Germinal center (tissue), 1 donor: ENCODE measurements at places on chromosomes 5 and 9.

- no peak for DNase-seq
These were observed 74.8 kb downstream of the CDH6 start for GRCh38 chr5:31268256-31268655.

- DNase-seq, result no peak
These were observed 78.2 kb upstream of the SMIM23 start for GRCh38 chr5:171707442-171707792.

DNA sequence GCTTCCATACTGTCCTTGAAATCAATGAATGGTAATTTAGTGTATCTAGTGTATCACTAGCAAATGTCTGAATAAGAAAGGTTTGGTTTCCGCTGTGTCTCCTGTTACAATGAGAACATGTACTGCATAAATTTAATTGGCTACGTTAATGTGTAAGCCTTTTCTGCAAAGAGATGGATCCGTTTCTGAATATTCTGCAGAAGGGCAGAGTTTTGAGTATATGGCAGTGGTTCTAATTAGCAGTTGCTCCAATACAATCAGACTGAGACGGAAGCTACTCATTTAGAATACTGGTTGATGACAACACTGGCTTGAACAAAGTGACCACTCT, 555 bp upstream of the PCDHGC4 start:
- no peak for DNase-seq

GRCh38 chr9:96721731-96722429, 56.0 kb downstream of the ZNF510 start:
- DNase-seq, result no peak

DNA sequence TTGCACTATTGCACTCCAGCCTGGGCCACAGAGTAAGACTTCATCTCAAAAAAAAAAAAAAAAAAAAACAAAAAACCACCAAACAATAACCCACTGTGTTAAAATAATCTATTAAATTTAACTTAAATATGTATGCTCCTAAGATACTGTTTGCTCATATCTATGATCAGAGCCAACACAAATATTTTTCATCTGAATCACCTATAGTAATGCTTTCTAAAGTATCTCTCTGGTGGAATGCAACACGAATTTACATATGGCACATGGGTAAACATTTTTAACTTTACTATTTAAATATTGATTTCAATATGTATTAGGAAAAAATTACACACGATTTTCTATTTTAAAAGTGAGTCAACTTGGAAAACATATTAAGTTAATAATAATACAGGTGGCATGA, 196.4 kb downstream of the RFX3 start:
- DNase-seq, result no peak

DNA sequence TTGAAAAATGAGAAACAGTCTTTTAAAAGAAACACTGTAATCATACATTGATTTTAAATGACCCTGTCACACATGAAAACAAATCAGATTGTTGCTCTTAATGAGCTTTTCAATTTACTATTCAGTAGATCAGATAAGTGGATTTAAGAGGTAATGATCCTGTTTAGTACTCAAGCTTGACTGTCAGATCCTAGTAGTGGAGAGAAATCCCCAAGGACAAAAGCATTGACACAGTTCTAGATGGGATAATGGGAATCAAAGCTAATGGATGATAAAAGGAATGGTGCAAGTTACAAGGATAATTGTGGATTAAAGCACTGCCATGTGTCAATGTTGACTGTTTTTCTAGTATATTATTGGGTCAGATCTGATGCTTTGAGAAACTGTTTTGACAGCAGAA, 142.3 kb upstream of the TLX3 start:
- DNase-seq, result no peak

DNA sequence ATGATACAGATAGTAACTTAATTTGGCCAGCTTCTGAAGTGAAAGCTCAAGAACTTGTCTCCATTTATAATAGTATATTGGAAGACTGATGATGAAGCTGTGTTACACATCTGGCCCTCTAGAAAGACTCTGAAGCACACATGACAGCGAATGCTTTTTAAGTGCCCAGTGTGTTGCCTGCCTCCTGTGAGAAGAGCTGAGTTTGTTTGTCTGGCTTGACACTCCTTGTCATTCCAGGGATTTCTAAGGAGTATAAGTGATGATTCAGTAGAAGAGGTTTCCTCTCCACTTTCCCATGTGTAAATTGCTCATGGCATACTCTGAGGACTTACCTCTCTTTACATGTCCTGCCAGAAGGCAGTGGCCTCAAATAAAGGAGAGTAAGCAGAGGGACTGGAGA, 30.4 kb upstream of the LRRTM2 start:
- no peak for DNase-seq

DNA sequence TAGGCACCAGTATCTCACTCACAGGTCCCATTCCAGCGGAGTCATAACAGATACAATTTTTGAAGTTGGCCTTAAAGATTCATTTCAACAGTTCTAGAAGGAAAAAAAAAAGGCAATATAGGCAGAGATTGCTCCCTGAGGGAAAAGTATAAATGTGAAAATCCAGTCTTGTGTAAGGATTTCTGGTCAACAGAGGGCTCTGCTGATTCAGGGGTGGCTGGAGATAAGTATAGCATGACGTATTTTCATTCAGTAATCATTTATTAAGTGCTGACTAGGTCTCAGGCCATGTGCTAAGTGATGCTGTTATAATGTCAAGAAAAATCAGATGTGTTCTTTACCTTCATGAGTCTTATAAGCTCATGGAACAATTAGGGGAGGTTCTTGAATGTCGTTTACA, 377.3 kb upstream of the MEF2C start:
- no peak for DNase-seq

- no peak for DNase-seq
These were observed 185.5 kb downstream of the TAF11L14 start for GRCh38 chr5:17819783-17820182.

GRCh38 chr5:151224372-151224771, 480 bp upstream of the CCDC69 start:
- peak; percentile 72 for DNase-seq

DNA sequence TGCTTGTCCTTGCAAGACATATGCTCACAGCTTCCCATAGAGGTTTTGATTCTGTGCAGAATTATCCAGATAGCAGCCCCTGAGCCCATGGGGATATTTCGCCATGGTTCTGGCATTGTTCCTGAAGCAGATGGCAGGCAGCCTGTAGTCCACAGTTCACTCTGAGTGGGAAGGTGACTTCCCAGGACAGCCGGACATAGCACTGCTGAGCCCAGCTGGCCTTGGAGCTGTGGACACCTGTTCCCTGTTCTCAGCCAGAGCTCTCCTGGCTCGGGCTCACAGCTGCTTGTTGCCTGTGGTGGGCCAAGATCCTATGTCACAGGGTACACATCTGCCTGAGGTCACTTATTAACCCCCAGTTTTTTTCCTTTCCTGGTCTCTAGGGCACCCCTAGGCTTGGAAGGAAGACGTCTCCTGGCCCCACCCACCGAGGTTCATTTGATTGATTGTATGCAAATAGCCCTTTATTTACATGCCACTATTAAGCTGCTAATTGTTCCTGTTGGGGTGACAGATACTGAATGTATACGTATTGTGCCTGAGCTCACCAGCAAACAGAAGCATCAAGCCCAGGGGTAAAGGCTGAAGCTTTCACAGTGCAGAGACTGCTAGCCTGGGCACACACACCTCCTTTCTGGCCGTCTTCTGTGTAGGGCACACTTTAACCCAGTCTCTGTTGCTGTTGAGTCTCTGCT, 96.6 kb upstream of the DMRT1 start:
- no peak for DNase-seq

DNA sequence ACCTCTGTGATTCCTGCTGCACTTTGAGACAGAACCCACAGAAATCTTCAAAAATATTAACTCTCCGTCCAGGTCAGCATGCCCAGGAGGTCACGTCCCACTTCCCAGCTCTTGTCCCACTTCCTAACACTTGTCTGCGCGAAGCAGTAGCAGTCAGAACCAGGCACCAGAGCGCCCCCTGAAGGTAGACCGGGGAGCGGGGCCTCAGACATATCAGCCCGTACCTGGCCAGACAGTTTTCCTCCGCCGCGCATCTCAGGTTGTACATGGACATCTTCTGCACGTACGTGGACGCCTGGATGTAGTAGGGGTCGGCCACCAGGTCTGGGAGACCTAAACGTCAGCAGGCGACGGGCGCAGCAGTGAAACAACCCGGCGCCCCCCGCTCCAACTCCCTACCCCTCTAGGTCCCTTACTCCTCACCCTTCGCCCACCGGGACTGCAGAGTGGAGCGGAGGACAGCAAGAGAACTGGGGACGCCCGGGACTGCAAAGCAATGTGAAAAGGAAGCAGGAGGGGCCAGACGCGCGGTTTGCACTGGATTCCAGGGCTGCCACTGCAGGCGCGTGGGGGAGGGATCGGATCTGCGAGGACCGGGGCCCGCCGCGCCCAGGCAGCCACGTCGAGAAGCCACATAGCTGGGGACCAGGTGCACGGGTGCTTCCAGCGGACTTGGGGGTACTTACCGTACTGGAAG, 1.2 kb downstream of the LOX start:
- DNase-seq, result no peak

- DNase-seq, result no peak
These were observed 2.2 kb upstream of the CANX start for GRCh38 chr5:179696603-179697002.

- DNase-seq, result no peak
These were observed 60.5 kb downstream of the NUP155 start for GRCh38 chr5:37310360-37310759.

- DNase-seq, result no peak
These were observed 316.2 kb upstream of the HAPLN1 start for GRCh38 chr5:84036842-84037241.

GRCh38 chr9:17236147-17236546, 101.3 kb downstream of the CNTLN start:
- DNase-seq, result no peak

GRCh38 chr9:16608906-16609305, 261.6 kb downstream of the BNC2 start:
- DNase-seq, result no peak

- DNase-seq, result no peak
These were observed 34.4 kb upstream of the TAF11L2 start for GRCh38 chr5:17463653-17464052.

DNA sequence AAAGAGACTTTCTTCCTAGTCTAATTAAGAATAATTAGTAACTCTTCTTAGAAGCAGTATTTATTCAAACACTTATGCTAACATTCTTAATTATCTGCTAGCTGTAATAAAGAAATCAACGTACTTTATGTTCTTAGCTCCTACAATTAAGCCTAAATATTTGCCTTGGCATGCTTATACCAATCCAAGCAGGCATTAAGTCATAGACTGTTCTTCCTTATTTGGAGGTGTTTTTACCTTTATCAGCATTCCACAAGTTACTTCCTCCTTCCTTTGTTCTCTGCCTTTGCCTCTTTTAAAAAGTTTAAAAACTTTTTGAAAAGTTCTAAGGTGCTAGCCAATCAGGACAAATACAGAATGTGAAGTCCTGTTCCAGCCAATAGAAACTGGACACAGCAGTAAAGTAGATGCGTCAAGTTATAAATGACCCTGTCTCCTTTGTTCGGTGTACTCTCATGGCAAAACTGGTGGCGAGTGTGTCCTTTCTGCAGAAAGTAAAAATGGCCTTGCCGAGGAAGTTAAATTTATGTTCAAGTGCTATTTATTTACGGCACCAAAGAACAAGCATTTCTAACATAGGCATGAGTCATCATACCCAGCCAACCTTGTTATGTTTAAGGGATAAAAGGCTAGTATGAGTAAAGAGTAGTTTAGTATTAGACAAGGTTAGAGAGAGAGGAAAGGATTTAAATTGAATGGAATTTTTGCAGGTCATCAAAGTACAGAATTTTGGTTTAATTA, 58.6 kb downstream of the GPBP1 start:
- DNase-seq, result no peak

DNA sequence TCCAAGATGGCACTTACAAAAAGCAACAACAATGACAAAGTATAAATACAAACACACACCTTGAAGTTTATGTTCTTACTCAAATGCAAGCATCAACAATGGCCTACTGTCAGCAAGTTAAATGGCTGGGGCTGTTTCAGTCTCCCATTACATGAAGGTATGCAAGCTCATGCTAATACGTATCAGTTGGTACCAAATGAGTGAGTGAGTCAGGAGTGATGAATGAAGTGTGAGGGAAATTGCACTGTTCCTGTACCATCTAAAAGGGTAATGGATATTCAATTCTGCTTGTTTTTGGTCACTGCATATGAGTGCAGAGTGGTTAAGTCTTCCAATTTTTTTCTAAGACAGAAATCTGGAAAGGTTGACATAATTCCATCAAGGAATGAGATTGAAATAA, 964.9 kb downstream of the MAT2B start:
- DNase-seq, result no peak

- DNase-seq, result no peak
These were observed 998.5 kb upstream of the CDH6 start for GRCh38 chr5:30195036-30195435.

DNA sequence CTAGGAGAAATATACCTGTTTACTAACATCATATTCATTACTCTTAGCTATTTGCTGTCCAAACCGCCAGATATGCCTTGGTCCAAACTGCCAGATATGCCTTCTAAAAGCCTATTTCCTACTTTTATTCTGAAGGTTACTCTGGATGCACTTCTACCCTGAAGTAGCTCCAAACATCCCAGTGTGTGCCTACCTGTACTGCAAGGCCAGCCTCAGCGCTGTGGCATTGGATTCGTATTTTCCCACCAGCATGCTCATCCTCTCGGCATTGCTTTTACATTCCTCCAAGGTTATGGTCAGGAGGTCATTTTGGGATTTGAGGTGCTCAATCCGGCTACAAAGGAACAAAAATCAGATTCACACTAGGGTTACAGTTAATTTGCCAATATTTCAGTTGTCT, 94.3 kb downstream of the DCP2 start:
- DNase-seq, result no peak

DNA sequence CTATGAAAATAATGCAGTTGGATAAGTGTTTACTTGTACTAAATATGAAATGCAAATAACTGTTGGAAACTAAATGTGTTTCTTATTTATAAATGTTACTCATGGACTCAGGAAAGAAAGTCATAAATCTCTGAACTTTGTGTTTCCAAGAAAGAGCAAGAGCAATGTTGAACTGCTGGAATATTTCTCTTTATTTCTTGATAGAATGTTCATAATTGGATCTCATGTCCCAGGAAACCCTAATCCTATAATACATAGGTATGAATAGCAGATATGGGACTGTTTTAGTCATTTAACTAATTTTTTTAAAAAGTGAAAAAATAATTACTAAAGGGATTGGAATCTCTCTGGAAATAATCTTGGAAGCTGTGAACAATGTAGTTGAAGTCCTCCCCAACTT, 245.0 kb upstream of the ACTBL2 start:
- no peak for DNase-seq

GRCh38 chr5:71783891-71784290, 64.8 kb downstream of the CARTPT start:
- DNase-seq, result no peak

GRCh38 chr5:174247301-174247700, 201.8 kb downstream of the NSG2 start:
- DNase-seq, result no peak
